T-helper 2 cell treated with Interferon-gamma antibody and Interleukin-4, amounts not matched to agents 100 ng/mL and 5 ng/mL, for 36 hours (primary cell): ENCODE measurements at places on chromosomes 5 and 9. TPM values are rescaled to one million over a fixed set of nuclear protein-coding genes. Genes with fewer than 3 reads are reported as not detected.

RAB3C gene
- not detected in 2 replicates for total RNA-seq

EXOC3 gene
- total RNA-seq, result 70.0 and 72.1 TPM in 2 replicates

BDP1 gene
- total RNA-seq, result 32.9 and 33.0 TPM in 2 replicates

WNT8A gene
- total RNA-seq, result not detected in 2 replicates

PCSK5 gene
- total RNA-seq, result 3.0 and 3.1 TPM in 2 replicates
